ENCODE measurements at places on chromosomes 6 and 20. TPM values are rescaled to one million over a fixed set of nuclear protein-coding genes. Genes with fewer than 3 reads are reported as not detected.

The GLYATL3 gene
- total RNA-seq: not detected

The PDYN gene
- not detected for total RNA-seq

The MATN4 gene
- 0.48 TPM for total RNA-seq

The EXOC2 gene
- 38.9 TPM for total RNA-seq

The MYO6 gene
- 1.1 TPM for total RNA-seq

The GRIK2 gene
- total RNA-seq: not detected

The FHL5 gene
- total RNA-seq: not detected

The GPSM3 gene
- 94.8 TPM for total RNA-seq

The COL20A1 gene
- 0.09 TPM for total RNA-seq

The CALHM4 gene
- not detected for total RNA-seq

The NKX2-4 gene
- not detected for total RNA-seq

The CFB gene
- 0.96 TPM for total RNA-seq

The DTD1 gene
- 40.7 TPM for total RNA-seq

The RHAG gene
- not detected for total RNA-seq

The IP6K3 gene
- not detected for total RNA-seq

The C6orf15 gene
- total RNA-seq: not detected

The RNF144B gene
- total RNA-seq: 3.9 TPM

The BCL2L1 gene
- total RNA-seq: 121 TPM

The MYH7B gene
- total RNA-seq: 0.40 TPM

The PXDC1 gene
- total RNA-seq: 2.4 TPM

The PRL gene
- total RNA-seq: not detected

The CCN6 gene
- 0.26 TPM for total RNA-seq

The MEI4 gene
- not detected for total RNA-seq

The HMGCLL1 gene
- not detected for total RNA-seq

The EPB41L1 gene
- total RNA-seq: 0.67 TPM

The TMEM200A gene
- 0.14 TPM for total RNA-seq

The KCNK16 gene
- total RNA-seq: not detected

The ERGIC3 gene
- total RNA-seq: 127 TPM

The ASIP gene
- not detected for total RNA-seq
